GM06990 (cell line): ENCODE measurements at places on chromosomes 7 and 10.

DNA sequence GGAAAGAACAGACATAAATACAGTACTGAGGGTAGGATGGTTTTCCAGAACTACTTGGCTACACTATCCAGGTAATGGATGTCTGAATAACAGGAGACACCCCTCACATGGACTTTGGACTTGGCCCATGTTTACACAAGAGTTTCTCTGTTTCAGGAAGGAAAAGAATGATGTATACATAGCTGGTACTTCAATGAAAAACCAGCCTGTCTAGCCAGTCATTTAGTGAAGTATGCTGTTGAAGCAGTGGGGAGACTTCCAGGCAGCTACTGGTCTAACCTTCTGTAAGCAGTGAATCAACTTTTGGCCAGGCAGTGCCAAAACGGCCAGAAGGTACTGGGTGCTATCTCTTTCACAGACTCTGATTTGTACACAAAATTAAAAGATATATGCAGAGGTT lies 135.0 kb downstream of the MBL2 start:
- DNase-seq = no peak

- no peak for DNase-seq
Observed at GRCh38 chr7:45863715-45864114, 9.2 kb downstream of the CCDC201 start.

- peak; percentile 84 for DNase-seq
Observed at GRCh38 chr10:119313644-119314043, 106.3 kb downstream of the GRK5 start.

DNA sequence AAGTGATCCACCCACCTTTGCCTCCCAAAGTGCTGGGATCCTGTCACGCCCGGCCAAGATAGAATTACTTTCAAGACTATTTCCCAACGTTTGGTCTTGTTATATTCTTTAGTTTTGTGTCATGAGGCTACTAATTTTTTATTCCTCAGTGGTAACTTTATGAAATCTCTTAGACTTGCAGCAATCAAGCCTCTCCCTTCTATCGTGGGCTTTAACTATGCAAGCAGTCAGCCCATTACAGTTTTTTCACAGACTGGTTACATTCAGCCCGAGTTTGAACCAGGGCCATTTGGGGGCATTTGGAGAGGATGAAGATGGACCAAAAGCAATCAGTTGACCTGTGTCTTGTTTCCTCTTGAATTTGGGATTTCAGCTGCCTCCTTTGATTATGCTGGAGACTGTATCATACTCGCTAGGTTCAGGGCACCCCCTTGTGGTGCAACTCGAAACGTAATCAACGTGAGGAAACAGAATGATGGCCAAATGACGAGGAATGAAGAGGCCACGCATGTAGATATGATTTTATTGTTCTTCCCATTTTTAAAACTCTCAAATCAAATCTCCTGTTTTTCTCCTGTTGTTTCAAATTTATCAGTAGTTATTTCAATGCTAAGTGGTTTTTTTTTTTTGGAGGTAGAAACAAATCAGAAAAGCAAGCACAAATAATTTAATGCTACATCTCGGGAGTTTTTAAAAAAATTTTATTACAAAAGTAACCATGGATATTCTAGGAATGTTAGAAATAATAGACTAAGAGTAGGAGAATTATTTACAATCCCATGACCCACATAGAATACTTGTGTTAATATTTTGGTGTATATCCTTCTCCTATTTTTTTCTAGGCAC lies 151.6 kb downstream of the KIAA1217 start:
- no peak for DNase-seq

DNA sequence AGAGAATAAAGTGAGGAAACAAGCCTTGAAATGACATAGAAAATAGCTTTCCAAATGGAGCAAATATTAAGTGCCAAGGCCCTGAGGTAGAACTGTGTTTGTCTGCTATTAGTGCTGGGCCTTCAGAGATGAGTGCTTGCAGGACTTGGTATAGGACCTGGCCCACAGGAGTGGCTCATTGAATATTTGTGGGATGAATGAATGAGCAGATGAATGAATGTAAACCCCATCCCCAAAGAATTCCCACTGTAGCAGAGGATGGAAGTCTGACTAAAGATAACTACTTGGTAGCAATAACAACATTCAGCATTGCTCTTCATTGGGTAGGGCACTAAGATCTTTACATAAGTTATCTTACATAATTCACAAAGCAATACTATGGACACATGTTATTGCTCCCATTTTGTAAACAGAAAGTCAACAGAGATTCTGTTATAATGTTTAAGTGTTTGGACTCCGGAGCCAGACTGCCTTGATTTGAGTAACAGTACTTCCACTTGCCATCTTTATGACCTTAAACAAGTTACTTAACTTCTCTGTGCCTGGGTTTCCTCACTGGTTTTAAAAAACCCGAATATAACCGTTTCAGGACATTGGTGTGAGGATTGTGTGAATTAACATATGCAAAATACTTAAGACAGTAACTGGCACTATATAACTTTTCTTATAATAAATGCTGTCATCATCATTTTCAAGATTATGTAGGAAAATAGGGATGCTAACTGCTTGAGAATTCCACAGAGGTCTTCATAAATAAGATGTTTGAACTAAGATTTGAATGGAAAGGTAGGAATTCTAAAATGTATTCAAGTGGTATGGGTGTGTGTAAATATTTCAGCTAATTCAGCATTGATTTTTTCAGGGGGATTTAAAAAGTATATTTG lies 141.9 kb downstream of the PRKG1 start:
- DNase-seq = no peak

GRCh38 chr10:32384171-32384570 lies 37.2 kb upstream of the EPC1 start:
- DNase-seq = no peak

GRCh38 chr7:105585850-105586500 lies 4.7 kb upstream of the EFCAB10 start:
- no peak for DNase-seq

DNA sequence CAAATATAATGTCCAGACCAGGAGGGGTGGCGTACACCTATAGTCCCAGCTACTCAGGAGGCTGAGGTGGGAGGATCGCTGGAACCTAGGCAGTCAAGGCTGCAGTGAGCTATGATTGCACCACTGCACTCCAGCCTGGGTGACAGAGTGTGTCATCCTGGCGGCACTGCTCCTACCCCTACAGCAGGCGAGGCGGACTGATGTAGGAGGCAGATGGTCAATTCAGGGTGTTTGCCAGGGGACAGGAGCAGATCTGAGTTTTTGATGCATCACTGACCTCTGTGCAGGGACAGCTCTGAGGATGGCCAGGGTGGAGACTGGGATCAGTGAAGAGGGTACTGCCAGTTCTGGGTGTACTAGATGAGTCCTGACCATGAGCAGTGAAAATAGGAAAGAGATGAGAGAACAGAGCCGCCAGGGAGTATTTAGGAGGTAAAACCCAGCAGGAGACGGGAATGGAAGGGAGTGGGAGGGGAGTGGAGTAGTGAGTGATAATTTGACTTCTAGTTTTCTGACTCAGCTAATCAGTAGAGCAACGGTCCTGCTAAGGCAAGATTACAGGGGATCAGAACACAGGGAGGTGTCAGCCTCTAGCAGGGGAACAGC lies 75.3 kb downstream of the HIP1 start:
- DNase-seq = no peak

DNA sequence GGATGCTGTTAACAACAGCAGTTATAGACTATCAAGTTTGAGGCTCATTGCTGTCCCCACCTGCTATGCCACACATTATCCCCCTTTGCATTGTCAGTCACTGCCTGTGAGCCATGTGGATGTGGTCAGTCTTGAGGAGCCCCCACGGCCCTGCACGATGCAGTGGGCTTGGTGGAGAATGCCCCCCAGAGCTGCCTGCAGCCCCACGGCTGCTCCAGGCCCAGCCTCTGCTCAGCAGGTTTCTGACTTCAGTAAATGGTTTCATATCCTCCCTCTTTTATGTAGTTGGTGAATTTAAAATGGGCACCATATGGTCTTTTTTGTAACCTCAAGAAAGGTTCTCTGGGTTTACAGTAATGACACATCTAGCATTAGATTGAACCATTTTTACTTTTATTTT lies 164.1 kb downstream of the EBF3 start:
- DNase-seq = no peak

DNA sequence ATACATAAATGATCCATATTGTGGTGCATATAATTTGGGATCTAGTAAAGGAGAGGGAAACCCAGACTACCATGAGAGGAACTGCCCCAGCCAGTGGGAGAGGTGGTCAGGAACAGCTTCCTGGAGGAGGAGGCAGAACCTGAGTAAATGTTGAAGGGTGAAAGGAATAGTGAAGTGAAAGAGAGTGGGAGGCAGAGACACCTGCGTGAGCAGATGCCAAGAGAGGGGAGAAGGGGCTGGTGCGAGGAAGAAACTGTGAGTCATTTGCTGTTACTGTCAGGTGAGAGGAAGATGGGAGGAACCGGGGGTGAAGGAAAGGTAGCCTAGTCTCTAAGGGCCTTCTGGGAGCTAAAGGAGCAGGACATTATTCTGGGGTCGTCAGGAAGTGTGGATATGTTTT lies 294.8 kb downstream of the GRID1 start:
- no peak for DNase-seq

DNA sequence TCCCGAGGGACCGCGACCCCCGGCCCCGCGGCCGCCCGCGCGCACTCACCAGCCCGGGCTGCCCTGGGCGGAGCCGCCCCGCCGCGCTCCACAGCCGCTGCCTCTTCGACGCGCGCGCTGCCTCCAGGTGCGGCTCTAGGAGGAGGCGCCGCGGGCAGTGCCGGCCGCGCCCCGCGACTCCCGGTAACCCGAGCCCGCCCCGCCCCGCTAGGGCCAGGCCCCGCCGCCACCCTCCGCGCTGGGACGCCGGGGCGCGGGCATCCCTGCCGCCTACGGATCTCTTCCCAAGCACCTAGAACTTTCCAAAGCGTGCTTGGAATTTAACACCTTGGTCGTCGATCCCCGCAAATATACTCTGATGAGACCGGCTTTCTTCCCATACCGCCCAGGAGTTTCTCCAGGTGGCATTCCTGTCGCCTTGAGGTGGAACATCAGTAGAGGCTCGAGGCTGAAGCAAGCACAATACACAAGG lies at the start of gene SLC26A5:
Gene SLC26A5, minus strand, starts transcription at position 159 of the 472 bp plus-strand sequence. CDS start 24,693 bp downstream, outside the sequence.
- peak; percentile 14 for DNase-seq

DNA sequence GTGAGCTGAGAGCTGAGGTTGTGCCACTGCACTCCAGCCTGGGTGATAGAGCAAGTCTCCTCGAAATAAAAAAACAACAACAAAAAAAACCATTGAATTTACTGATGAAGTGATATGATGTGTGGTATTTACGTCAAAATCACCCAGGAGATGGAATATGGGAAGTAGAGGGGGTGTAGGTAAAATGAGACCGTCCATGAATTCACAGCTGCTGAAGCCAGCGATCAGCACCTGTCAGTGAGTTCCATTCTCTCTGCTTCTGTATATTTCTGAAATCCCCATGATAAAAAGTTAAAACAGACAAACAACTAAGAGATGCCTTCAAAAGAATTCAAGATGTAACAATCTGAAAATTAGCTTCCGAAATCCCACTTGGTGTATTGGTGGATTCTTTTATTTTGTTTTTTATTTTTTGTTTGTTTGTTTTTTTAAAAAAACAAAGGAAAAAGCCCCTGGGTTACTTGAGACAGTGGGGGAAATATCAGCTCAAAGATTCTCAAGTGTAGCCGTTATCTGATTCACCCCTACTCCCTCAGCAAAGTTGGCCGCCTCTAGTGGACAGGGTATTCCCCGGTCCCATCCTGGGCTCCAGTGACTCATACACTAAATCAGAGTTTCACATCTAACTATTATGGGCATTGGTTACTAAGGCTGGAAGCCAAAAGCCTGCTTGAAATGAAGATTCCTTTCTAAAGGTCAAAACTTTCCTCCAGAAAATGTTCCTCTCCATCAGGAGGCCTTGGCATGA lies 76.4 kb downstream of the MAP3K8 start:
- DNase-seq = peak; percentile 66

DNA sequence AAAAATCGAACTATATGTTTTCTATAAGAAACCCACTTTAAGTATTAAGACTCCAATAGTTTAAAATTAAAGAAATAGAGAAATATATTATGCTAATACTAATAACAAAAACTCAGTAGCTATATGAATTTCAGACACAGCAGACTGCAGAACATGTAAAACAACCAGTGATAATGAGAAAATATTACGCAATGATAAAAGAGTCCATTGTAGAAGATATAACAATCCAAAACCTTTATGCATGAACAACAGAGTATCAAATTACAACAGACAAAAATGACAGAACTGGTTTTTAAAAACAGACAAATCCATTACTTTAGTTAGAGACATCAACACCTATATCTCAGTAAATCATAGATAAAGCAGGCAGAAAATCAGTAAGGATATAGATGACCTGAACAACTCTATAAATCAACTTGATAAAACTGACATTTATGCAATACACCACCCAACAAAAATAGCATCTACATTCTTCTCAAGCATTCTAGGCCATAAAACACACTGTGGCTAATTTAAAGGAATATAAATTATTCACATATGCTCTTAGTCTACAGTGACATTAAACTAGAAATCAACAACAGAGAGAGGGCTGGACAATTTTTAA lies 669.5 kb upstream of the GHITM start:
- DNase-seq = no peak

DNA sequence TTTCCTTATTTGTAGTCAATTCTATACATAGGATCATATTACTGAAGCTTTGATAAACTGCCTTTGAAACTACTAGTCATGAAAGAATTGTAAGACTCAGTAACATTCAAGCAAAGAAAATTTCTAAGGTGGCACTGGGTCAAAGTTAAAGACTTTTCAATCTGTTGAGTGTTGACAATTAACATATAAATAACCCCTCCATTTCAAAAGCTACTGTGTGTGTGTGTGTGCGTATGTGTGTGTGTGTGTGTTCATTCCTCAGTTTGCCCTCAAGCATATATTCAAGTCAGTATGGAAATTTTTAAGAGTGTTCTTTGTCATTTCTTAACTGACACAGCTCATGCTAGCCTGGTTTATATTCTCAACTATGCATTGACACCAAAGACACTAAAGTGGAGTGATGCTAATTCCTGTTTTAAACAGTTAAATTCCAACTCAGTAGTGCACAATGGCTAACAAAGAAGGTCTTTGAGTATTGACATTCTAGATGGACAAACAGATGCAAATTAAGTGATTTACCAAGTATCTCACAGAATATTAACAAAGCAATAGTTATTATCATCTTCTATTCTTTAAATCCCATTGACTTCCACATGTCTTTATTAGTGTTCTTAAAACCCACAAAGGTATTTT lies 314.8 kb upstream of the GRM3 start:
- no peak for DNase-seq

DNA sequence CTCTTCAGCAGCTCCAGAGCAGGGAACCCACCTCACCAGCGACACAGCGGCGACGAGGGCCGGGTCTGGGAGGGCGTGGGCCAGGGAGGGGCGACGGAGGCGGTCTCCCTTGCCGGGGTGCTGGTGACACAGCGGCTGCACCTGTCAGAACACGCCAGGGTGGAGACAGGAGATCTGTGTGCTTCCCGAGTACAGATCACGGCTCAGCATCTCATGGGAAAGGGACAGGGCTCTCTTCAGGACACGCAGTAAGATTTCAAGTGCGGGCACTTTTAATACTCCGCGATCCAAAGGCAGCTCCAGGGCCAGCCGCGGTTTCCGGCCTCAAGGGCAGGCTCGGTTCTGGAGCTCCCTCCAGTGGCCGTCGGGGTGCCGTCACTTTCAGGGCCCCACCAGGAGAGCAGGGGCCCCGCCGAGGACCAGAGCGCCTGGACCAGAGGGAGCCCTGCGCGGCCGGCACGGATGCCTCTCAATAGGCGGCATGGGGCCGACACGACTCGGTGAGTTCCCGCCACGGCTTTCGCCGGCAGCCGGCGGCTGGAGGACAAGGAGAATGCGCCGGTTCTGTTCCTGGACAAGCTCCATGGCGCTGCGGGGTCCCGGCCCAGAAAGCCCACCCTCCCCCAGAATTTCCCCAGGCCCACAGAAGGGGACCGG lies 21.4 kb downstream of the GPR146 start:
- peak; percentile 74 for DNase-seq
